Activated CD4-positive, alpha-beta memory T cell treated with anti-CD3 and anti-CD28 coated beads, Interleukin-2, amount 10 ng/mL, durations not matched to agents 7 days and 5 days (primary cell): ENCODE measurements at places on chromosomes 2 and 18. TPM values are rescaled to one million over a fixed set of nuclear protein-coding genes. Genes with fewer than 3 reads are reported as not detected.
A peak's percentile ranks its signal among the peaks of the same experiment; 100 is the strongest.

DNA sequence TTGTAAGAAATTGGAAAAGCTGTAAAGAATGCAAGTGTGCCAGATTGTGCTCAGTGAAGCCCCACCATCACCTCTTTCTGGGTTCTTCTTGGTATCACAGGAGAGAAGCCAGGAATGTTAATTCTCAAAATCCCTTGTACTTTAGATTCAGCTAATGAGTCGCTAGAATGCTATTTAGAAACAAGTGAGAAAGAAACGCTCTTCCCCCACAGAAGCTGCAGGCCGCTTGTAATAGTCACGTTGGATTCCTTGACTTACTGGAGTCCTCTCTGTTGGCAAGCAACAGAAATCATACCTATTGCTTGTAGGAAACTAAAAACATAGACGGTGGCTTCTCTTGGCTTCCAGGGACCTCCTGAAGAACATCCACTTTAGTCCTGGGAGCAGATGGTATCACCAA, 375.6 kb upstream of the LRATD1 start:
- no peak for DNase-seq
- H3K27me3 ChIP-seq = no peaks in the 10 kb centered on the region

Gene CELF4
- not detected for total RNA-seq

Gene CYP1B1
- total RNA-seq = 19.4 TPM

Gene ASXL2
- total RNA-seq = 43.7 TPM

DNA sequence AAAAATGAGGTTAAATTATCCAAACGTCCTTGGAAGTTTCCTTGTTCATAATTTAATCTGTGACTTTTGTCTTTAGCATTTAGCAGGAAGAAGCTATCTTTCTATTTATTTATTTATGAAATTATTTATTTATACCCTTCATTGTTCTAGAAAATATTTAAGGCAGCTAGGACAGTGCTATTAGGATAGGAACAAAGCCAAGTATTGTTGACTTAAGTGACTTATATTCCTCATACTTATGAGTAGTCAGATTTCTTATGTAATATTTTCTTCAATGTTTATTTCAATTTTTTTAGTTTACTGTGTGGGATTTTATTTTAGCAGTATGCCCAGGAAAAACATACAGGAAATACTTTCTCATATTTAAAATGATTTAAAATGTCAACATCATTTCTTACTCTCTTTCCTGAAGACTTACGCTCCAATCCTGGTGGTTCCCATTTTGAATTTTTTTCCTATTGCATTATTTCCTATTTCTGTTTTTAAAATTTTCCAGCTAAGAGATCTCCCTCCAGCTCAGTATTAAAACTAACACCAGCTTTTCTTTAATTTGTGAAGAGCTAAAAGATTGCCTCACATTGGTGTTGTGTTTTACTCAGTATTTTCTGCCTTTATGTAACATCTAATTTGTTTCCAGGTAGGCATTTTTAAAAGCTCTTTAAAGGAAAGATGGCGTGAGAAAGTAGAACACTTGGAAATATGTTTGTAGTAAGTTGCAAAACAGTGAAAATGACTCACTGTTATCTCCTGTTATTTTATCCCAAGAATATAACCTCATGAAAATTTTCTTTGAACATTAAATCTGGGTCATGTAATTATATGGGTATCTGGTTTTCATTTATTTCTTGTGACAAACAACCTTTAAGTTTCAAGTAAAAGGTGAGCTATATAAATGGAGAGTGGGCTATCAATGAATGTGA, 32.2 kb downstream of the MAPRE2 start:
- peaks cover 10% of the 10 kb centered on the region for H3K36me3 ChIP-seq
- H3K27me3 ChIP-seq = no peaks in the 10 kb centered on the region
- DNase-seq = no peak
- no peak overlapping the region for H3K4me3 ChIP-seq
- no peak overlapping the region for H3K27ac ChIP-seq

DNA sequence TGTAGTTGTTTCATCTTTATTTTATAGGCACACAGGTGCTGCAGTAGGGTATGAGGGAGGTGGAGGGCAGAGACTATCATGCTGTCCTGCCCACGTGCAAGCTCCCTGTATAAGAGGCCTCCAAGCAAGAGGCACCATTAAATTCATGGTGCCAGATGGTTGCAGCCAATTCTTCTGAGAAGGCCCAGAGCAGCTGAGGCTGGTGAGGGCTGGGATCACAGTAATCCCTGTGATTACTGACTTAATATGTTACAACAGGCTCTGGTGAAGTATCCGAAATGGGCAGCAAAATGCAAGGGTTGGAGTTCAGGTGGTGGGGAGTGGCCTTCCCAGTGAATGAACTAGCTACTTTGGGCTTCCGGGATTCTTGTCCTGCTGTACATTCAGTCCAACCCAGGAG, 191.9 kb upstream of the SMAD2 start:
- no peak for DNase-seq
- H3K27ac ChIP-seq = no peak overlapping the region
- H3K4me1 ChIP-seq = peaks cover 36% of the 10 kb centered on the region

Gene KCNS3
- total RNA-seq = not detected

DNA sequence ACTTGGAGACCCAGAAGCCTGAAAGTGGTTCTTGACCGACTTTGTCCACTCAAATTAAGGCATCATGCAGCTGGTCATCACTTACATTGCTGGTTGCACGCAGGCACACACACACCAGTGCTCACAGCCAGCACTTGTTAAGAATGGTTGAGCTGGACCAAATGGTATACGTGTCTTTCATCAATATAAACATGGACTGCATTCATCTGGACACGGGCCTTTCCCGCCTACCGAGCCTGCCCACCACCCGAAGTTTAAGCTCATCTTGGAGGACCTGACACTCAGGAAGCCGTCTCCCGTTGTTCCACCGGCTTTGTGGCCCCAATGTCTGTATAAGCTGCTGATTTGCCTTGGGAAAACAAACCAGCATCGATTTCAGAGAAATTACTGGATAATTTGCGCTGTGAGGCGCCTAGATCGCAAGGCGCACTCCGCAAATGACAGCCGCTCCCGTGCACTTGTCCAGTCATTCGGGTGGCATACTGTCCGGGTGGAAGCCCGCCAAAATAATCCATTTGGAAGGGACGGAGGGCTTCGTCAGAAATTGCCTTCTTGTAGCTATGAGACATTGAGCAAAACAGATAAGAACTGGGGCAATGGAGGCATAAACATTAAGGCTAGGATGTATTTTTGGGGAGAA, 40.1 kb upstream of the AKAIN1 start:
- H3K27ac ChIP-seq = peak overlapping the region; percentile 88
- H3K4me1 ChIP-seq = peaks cover 33% of the 10 kb centered on the region
- peaks cover 11% of the 10 kb centered on the region for H3K27me3 ChIP-seq
- no peak for DNase-seq
- H3K4me3 ChIP-seq = peak overlapping the region; percentile 91

Gene MARCHF4
- total RNA-seq = not detected

GRCh38 chr2:88227446-88227845, 57.3 kb downstream of the THNSL2 start:
- no peak overlapping the region for H3K27ac ChIP-seq
- H3K27me3 ChIP-seq = peaks cover 16% of the 10 kb centered on the region
- H3K4me1 ChIP-seq = no peaks in the 10 kb centered on the region
- no peak for DNase-seq
- H3K36me3 ChIP-seq = no peaks in the 10 kb centered on the region

Gene CYP27C1
- not detected for total RNA-seq

DNA sequence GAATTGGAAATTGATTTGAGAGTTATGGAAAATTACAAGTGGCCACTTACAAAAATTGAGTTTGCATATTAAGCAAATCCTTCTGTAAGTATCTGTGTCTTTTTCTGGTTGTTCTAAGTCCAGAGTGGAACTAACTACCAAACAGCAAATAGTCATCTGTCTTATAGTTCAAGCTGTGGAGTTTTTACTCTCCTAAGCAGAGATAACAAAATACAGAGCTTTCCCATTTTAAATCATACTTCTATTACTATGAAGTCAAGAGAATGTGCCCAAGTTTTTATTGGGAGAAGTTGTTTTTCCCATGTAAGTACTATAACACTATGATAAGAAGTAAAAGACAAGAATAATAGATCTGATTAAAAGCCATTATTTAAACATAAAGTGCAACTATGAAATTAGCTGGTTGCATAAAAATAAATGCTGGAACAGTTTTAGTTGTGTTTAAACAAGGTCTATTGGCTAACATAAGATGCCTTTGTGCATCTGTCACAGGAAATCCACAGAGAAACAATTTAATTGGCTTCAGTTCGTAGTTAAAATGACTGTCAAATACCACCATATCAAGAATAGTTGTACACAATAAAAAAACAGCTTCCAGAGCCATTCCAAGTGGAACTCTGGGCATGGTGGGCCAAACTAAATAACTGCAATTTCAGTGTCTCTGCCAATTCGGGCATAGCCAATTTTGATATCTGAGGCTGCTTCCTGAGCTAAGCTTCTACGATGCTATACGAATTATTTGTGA, 1467.4 kb upstream of the NXPH2 start:
- no peak overlapping the region for H3K27ac ChIP-seq
- no peaks in the 10 kb centered on the region for H3K27me3 ChIP-seq
- no peaks in the 10 kb centered on the region for H3K36me3 ChIP-seq
- no peaks in the 10 kb centered on the region for H3K4me1 ChIP-seq
- H3K4me3 ChIP-seq = no peak overlapping the region

DNA sequence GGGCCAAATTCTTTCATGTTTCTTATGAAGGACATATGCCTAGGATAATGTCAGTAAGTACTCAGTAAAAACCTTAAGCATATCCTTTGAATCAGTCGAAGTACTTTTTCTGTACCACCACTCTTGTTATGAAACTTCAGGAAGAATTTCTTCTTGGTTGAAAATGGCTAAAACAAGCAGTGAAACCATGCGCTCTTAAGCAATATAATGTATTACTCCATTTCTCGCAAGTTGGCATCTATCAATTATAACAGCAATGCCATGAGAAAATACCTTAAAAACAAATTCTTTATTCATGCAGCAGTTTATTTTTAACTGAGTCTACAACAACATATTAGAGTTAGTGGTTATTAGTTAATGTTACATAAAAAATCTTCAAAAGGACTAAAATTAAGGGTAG, 41.0 kb downstream of the SLC66A3 start:
- DNase-seq = no peak
- H3K27me3 ChIP-seq = no peaks in the 10 kb centered on the region
- H3K36me3 ChIP-seq = peaks cover 23% of the 10 kb centered on the region
- H3K27ac ChIP-seq = no peak overlapping the region
- no peaks in the 10 kb centered on the region for H3K4me1 ChIP-seq

- H3K27ac ChIP-seq = no peak overlapping the region
- H3K4me3 ChIP-seq = no peak overlapping the region
- no peaks in the 10 kb centered on the region for H3K27me3 ChIP-seq
- DNase-seq = no peak
These were observed 183.1 kb downstream of the PID1 start for GRCh38 chr2:229087843-229088516.

- peaks cover 74% of the 10 kb centered on the region for H3K36me3 ChIP-seq
- H3K4me1 ChIP-seq = peaks cover 60% of the 10 kb centered on the region
- DNase-seq = no peak
- no peak overlapping the region for H3K27ac ChIP-seq
These were observed 23.7 kb downstream of the RNF125 start for GRCh38 chr18:32042337-32042736.

GRCh38 chr2:171307560-171307959, 126.2 kb downstream of the METTL8 start:
- H3K27me3 ChIP-seq = no peaks in the 10 kb centered on the region
- H3K36me3 ChIP-seq = peaks cover 13% of the 10 kb centered on the region
- H3K4me1 ChIP-seq = no peaks in the 10 kb centered on the region
- H3K4me3 ChIP-seq = no peak overlapping the region
- no peak for DNase-seq

DNA sequence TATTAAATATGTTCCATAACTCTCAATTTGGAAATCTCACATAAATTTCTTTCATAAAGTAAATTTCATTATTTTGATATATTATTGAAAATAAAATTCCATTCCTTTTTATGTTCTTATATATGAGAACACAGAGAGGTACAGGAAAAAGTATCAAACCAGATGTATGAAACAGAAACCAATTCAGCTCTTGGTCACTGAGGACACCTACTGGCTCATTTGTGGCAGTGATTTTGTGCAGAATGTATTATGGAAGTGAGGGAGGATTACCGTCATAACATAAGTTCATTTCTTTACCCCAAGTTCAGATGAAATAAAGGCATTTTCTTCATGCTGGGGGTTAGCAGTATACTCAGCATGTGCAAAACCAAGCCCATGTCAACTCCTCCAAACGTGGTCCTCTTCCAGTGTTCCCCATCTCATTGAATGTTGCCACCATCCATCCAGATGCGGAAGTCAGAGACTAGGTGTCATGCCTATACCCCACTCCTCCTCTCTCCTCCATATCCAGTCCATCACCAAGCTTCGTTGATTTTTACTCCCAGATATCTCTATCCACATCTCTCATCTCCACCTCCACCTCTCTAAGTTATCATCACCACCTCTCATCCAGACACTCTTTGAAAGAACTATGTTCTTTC, 41.7 kb upstream of the MALL start:
- H3K4me1 ChIP-seq = peaks cover 13% of the 10 kb centered on the region
- H3K36me3 ChIP-seq = peaks cover 2% of the 10 kb centered on the region
- peaks cover 15% of the 10 kb centered on the region for H3K27me3 ChIP-seq
- no peak overlapping the region for H3K27ac ChIP-seq
- peak; percentile 27 for DNase-seq

- no peak for DNase-seq
- H3K27ac ChIP-seq = no peak overlapping the region
- H3K4me3 ChIP-seq = no peak overlapping the region
- no peaks in the 10 kb centered on the region for H3K36me3 ChIP-seq
These were observed 112.7 kb downstream of the BCL11A start for GRCh38 chr2:60440767-60441163.
